NCI-H1930 (cell line): ENCODE measurements at places on chromosomes 6 and 20.
A peak's percentile ranks its signal among the peaks of the same experiment; 100 is the strongest.

GRCh38 chr6:158290659-158291058 is 21.6 kb upstream of the TULP4 start:
- no peak for DNase-seq

GRCh38 chr20:8212286-8212685 is 80.2 kb downstream of the PLCB1 start:
- no peak for DNase-seq

- DNase-seq: no peak
These were observed 404.9 kb upstream of the MMS22L start for GRCh38 chr6:97687916-97688315.

DNA sequence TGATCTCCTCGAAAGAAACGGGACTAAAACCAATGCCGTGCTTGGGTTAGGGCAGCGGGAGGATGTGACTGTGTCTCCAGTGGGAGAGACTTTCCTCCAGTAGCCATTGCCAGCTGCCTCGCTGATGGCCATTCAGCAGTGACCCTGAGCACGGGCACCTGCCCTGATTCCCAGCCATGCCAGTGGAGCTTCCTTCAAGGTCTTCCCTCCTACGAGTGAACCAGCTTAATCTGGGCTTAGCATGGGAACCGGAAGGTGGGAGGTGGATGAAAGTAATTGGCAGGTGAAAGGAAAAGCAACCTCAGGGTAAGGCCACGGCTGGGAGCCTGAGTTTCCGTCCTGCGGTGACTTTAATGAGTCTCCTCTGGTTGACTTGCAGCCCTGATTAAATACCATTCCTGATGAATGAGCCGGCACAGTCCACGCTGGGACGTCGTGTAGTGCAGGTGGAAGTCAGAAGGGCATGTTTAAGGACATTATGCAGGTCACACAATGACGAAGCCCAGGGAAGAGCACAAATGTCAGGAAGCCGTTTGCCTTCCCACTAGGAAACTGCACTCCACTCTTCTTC is 813.5 kb downstream of the QKI start:
- no peak for DNase-seq

GRCh38 chr6:11492464-11493290 is 44.9 kb upstream of the TMEM170B start:
- DNase-seq: no peak

DNA sequence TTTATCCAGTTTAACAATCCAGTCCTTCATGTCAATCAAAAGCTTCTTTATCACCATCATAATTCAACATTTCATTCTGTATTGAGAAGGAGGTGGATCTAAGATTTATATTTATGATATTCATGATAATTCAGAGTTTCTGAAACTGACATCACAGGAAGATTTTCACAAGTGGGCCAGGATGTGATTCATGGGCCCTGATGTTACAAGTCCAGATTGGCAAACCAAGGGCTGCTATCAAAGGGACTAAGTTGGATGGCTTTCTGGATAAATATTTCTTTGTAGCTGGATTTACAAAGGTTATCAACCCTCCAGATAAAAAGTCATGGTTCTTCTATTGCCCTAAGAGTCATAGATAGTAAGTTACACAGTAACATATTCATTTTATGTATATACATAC is 866.5 kb downstream of the KIF16B start:
- DNase-seq: no peak

DNA sequence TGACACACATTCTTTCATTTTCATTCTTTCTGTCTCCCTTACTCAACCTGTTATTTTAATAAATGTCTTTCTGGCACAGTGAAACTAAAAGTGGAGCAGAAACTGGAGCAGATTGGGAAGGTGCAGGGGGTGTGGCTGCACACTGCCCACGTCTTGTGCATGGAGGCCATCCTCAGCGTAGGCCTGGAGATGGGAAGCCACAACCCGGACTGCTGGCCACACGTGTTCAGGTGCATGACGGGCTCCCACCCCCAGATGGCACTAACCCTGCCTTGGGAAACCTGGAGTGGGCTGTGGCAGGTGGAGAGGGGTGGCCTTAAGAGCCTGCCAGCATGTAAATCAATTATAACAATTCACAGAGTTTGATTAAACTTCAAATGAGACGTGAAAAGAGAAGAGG is 71.4 kb upstream of the PBOV1 start:
- no peak for DNase-seq

- DNase-seq: no peak
These were observed 7.1 kb downstream of the TRIM26 start for GRCh38 chr6:30206152-30206551.

DNA sequence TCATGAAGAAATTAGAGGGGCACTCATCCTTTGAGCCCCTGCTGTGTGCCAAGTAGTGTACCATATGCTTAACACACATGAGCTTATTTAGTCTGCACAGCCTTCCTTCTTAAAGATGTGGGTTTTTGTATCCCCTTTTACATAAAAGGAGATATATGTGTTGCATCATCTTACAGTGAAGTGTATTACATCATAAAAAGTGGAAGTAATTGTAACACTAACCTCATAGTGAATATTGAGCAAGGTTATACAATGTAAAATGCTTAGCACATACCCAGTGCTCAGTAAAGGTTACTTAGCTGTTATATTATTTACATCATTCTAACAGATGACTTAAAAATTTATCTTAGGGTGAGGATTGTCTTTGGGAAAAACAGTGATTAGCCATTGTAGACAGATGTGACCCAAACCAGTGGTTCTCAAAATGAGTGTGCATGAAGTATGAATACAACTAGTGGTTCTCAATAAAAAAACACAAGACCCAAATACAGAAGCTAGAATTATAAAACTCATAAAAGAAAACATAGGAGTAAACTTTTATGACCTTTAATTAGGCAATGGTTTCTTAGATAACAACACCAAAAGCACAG is 3.8 kb upstream of the PIGU start:
- no peak for DNase-seq

DNA sequence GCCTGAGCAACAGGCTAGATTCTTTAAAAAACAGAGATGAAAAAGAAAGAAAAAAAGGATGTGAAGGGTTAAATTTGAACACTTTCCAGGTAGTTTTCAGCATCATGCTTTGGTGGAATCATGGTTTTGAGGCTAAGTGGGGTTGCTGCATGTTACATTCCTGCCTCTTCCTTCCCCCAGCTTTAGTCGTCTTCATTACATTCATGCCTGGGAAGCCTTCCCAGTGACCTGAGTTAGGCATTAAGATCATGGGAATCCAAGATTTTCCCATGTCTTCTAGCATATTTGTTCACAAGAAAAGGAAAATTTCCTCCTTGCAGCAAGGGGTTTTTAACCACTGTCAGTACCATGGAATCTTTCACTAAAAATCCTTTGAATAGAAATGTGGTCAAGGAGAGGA is 12.0 kb downstream of the TPX2 start:
- DNase-seq: no peak

DNA sequence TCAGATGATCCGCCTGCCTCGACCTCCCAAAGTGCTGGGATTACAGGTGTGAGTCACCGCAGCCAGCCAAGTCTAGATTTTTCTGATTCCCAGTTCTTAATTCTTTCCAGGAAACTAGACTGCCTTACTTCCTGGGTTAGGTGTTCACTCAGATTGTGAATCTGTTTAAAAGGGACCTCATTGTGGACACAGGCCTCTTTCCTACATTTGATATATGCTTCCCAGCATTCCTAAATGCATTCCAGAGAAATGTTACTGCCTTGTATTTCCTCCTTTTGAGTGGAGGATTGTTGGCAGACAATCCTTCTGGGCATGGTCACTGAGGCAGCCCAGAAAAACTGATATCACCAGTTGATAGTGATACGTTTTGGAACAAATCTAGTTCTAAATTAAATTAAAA is 15.7 kb downstream of the TMEM181 start:
- no peak for DNase-seq

DNA sequence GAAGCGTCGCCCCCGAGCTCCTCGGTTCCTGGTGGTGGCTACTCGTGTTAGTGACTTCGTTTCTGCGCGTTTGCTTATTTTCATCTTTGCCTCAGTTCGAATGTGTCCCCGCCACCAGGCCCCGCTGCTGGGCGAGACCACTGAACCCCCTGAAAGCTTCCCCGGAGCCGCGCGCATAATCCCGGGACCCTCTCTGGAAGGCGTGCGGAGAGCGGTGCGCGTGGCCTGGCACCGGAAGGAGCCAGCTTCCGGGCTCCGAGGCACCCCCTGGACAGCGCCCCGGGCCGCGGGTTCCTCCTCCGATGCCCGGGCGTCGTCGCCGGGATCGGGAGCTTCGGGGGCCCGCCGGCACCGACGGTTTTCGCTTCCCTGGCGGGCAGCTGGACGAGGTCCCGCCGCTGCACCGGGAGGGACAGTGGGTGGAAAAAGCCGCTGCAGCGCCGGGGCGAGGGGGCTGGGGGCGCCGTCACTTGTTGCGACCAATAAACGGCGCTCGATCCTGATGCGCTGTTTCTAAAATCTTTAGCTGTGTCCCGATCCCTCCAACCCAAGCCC is 643 bp upstream of the SLC35D3 start:
- no peak for DNase-seq

GRCh38 chr6:92790381-92790780 is 629.0 kb downstream of the EPHA7 start:
- no peak for DNase-seq

GRCh38 chr6:113330636-113330946 is 526.6 kb upstream of the MARCKS start:
- peak; percentile 50 for DNase-seq

GRCh38 chr6:99344289-99344688 is 5.2 kb downstream of the FAXC start:
- DNase-seq: no peak

- no peak for DNase-seq
These were observed 855 bp upstream of the GFOD1 start for GRCh38 chr6:13488015-13488895.

DNA sequence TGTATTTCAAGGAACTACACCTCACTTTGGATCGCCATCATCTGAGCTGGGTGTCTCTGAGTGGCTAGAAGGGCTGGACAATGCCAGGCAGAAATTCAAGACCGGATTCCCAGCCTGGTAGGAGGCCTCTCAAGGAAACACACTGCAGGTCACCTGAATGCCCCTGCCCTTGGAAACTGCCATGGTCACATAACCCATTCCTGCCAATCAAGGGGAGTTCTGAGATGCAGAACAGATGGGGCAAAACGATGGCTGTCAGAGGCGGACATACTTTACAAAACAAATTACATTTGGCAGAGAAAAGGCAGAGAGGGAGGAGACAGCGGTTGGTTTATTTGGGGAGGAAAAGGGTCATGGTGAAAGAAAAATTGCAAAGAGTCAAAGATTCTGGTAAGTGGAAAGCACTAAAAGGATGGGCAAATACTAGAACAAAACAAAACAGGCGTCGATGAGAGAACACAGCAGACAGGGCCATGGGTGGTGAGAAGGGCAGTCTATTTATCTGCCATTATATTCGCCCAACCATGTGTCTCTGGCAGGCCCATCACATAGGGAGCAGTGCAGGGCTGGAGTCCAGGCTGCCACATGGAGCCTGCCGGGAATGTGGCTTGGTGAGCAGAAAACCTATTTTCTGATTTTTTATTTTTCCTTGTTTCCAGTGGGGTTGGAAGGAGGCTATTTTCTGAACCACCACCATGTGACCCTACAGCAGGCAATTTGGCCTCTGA is 13.5 kb downstream of the BEND3 start:
- no peak for DNase-seq

DNA sequence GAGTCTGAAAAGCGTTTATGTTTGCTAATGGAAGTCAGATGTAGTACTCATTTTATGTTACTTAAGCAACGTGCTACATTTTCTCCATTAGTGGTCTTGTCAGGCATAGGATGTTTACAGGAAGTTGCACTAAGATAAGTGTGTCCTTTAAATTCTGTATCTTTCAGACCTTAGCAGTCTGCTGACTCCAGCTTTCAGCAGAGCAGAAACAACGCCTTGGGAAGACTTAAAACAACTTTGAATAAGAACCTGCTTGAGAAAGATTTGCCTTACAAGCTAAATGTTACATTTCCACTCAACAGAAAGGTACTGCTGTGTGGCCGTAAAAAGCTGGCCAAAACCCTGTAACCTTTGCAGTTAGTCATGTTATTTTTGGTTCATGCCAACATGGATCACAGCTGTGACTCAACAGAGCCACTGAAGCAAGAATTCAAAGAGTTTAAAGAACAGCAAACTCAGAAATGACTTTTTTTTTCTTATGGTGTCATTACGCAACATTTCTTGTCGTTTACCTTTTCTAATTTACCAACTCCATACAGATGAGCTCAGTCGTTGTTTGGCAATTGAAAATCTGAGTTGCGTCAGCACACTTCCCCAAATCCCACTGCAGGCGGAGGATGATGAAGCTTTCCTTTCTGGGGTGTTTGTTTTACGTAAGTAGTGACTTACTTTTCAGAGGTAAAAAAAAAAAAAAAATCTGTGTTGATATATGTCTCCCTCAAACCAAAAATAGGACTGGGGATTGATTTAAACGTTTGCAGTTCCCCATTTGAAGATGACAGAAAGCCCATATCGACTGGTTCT is 27.9 kb upstream of the BMP6 start:
- no peak for DNase-seq

DNA sequence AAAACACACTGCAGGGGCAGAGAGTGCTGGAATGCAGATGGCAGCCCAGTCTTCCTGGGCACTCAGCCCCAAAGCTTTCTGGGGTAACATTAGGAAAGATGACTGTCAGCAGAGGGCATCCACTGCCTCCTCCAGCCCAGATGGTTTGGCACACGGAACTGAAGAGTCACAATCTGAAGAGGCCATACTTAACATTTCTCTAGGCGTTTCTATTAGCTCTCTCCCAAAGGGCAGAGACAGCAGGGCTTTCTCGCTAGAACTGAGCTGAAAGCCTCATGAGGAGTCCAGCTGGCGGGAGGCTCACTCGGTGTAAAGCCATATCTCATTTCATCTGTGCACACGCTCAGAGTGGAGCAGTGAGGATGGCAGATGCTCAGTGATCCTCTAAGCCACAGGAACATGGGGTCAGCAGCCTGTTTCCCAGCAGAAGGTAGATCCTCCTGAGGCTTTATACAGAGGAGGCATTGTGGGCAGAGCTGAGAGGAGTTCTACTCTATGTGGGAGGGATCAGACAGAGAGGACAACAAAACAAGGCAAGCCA is 28.1 kb downstream of the ALDH8A1 start:
- DNase-seq: no peak

GRCh38 chr6:127347178-127347577 is 3.8 kb upstream of the ECHDC1 start:
- DNase-seq: no peak

GRCh38 chr20:61024390-61024789 is 227.7 kb upstream of the CDH4 start:
- no peak for DNase-seq

DNA sequence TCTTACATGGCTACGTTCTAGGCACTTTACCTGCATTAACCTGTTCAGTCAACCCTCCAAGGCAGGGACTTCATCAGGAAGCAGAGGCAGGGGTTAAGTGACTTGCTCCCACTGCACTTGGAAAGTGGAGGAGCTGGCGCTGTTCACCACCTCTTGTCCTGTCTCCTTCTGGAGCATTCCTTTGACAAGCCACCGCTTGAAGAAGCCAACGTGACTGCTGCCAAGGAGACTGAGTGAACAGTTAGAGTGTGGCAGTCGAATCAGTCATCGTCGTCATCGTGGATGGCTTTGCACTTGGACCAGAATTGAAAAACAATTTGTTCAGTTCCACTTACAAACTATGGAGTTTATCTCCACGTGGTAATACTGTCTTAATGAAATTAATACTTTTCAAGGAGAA is 60.9 kb downstream of the TULP4 start:
- DNase-seq: no peak

GRCh38 chr6:113076116-113076515 is 729.0 kb downstream of the RFPL4B start:
- DNase-seq: no peak

GRCh38 chr6:22783931-22784330 is 214.6 kb downstream of the HDGFL1 start:
- DNase-seq: no peak

- no peak for DNase-seq
These were observed 150.7 kb downstream of the DTNBP1 start for GRCh38 chr6:15512126-15512525.
